Left lung (tissue), 14 donors: ENCODE measurements at places on chromosomes 2 and 18. TPM values are rescaled to one million over a fixed set of nuclear protein-coding genes. Genes with fewer than 3 reads are reported as not detected.

SAG gene
- 0.24 TPM for polyA plus RNA-seq

CASP10 gene
- polyA plus RNA-seq, result 16.5 TPM

ORC4 gene
- 62.0 TPM for polyA plus RNA-seq

SPHKAP gene
- polyA plus RNA-seq, result 0.75 TPM

EIF5B gene
- polyA plus RNA-seq, result 55.9 TPM

PROM2 gene
- 15.9 TPM for polyA plus RNA-seq

ERMN gene
- 0.32 TPM for polyA plus RNA-seq

KCTD1 gene
- polyA plus RNA-seq, result 18.9 TPM

PROKR1 gene
- polyA plus RNA-seq, result 0.04 TPM

ALPG gene
- polyA plus RNA-seq, result not detected

HAAO gene
- polyA plus RNA-seq, result 32.3 TPM

CYBRD1 gene
- polyA plus RNA-seq, result 72.8 TPM

KIF1A gene
- 2.3 TPM for polyA plus RNA-seq

BMPR2 gene
- polyA plus RNA-seq, result 71.9 TPM
